ENCODE measurements at places on chromosomes 1 and 21.

DNA sequence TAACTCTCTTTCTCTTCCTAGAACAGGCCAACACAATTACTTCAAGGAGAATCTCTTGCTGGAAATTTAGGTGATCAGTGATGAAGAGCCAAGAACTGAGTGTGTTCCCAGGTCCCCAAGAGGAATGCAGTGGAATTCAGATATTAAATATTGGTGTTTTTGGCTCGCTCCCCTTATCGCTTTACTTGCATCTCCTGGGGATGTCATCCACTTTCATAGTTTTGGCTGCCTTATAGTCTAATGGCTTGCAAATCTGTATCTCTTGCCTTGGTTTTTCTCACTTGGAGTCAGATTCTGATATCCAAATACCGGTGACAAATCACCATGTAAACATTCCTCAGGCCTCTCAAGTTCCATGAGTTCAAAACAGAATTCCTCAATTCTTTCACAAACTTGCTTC lies 151.0 kb upstream of the C1orf87 start:
- no peak for DNase-seq

DNA sequence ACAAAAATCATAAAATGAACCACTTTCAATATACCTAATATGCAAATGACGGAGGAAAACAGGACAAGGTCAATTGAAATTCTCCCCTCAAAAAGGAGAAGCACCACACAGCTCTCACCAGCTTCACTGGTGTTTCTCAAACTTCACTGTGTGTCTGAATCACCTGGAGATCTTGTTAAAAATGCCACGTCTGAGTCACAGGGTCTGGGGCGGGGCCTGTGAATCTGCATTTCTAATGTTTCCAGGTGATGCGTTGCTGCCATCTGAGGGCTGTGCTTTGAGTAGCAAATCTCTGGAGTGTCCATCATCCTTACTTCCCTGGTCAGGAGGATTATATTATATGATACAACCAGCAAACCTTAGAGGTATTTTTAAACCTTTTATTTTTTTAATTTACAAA lies 9.0 kb downstream of the CLDN19 start:
- no peak for DNase-seq

DNA sequence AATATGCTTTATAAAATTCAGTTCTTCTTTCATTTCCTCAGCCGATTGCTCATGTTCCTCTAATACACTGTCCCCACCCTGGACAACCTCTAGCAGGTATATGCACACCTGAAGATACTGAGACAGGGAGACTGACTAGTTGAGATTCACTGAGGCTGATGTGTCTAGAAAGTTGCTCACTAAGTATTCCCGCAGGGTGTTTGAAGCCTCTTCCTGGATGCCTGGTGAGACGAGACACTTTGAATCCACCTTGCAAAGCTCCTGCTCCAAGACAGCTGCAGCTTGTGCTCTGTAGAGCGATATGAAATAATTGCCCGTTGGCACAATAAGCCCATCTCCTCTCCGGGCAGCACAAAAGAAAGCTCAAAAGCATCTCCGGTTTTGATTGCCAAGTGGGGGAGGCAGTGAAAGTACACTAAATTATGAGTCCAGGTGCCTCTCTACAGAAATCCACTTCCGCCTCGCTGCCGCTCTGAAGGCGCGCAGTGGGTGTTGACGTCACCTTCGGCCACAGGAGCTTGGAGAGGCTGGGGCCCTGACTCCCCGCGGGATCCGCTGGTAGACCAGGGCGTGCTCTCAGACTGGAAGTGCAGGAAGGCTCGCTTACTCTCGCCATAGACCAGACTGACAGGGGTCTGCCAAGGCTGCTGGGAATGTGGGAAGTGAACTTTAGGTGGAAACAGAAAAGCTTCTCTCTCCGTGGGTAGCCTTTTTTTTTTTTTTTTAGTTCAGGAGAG lies 46.3 kb downstream of the GPA33 start:
- DNase-seq: peak; percentile 28

GRCh38 chr1:11502516-11502915 lies 23.6 kb downstream of the DISP3 start:
- no peak for DNase-seq

DNA sequence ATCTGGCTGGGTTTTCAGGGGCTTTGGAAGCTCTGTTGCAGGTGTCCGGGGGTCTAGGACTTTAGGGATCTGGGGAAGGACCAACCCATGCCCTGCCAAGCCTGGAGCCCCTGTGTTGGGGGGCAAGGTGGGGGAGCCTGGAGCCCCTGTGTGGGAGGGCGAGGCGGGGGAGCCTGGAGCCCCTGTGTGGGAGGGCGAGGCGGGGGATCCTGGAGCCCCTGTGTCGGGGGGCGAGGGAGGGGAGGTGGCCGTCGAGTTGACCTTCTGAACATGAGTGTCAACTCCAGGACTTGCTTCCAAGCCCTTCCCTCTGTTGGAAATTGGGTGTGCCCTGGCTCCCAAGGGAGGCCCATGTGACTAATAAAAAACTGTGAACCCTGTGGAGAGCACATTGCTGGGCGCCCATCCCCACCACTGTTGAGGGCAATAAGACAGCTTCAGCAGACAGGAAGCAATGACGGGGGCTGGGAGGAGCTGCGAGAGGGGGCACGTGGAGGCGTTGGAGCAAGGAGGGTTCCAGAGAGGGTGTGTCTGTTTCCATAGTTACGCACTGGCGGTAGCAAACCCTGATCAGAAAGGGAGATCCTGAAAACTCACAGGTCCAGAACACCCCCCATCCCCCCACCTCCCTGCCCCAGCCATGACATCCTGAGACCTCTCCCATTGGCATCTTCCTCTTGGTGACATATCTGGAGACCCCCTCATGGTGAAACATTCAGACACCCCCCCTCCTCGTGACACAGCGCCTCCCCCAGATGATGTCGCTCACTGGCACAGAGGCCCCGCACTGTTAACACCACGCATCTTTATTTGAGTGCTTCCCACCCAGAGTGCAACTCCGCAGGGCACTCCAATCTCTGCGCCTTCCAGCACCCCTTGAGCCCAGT lies 8.4 kb downstream of the MYBPH start:
- no peak for DNase-seq

DNA sequence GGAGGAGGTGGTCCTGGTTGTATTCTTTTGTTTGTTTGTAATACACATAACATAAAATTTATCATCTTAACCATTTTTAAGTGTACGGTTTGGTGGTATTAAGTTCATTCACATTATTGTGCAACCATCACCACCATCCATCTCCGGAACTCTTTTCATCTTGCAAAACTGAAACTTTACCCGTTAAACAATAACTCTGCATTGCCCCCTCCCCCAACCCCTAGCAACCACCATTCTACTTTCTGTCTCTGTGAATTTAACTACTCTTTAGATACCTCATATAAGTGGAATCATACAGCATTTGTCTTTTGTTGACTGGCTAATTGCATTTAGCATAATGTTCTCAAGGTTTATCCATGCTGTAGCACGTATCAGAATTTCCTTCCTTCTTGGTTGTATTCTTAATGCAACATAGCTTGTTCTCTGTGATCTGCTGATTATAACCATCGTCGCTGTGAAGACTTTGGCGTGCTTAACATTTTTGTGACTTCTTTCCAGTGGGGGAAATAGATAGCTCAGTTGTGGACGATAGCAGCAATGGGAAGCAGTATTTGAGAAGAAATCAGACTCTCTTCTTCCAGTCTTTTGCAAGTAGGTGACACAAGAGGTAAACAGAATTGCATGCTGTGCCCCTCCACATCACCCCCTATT lies 117.5 kb upstream of the HOOK1 start:
- DNase-seq: peak; percentile 50

All from inflammatory macrophage (primary cell).